ENCODE measurements at places on chromosomes 16 and 17.

- no peak overlapping the region for H3K4me3 ChIP-seq
- H3K27me3 ChIP-seq: no peaks in the 10 kb centered on the region
- peaks cover 80% of the 10 kb centered on the region for H3K36me3 ChIP-seq
- DNase-seq: no peak
- peaks cover 21% of the 10 kb centered on the region for H3K4me1 ChIP-seq
Observed at GRCh38 chr17:81563861-81564586, 11.9 kb upstream of the FAAP100 start.

DNA sequence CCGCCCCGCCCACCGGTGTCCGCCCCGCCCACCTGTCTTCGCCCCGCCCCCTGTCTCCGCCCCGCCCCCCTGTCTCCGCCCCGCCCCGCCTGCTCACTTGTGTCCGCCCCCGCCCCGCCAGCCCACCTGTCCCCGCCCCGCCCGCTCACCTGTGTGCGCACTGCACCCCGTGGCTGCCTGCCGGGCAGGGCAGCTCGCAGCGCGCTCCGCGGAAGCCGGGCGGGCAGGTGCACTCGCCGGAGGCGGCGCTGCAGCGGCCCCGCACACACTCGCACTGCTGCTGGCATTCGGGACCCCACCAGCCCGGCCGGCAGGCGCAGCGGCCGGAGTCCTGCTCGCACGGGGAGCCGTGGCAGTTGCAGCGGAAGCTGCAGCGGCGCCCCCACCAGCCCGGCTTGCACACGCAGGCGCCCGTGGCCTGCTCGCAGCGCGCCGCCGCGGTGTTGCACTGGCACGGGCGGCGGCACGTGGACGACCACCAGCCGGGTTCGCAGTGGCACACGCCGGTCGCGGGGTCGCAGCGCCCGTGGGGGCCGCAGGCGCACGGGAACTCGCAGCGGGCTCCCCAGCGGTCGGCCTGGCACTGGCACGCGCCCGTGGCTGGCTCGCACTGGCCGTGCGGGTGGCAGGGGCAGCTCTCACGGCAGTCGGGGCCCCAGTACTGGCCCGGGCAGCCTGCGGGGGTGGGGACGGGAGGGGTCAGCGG, 2.1 kb downstream of the SCARF1 start:
- no peaks in the 10 kb centered on the region for H3K27me3 ChIP-seq
- no peaks in the 10 kb centered on the region for H3K4me1 ChIP-seq

DNA sequence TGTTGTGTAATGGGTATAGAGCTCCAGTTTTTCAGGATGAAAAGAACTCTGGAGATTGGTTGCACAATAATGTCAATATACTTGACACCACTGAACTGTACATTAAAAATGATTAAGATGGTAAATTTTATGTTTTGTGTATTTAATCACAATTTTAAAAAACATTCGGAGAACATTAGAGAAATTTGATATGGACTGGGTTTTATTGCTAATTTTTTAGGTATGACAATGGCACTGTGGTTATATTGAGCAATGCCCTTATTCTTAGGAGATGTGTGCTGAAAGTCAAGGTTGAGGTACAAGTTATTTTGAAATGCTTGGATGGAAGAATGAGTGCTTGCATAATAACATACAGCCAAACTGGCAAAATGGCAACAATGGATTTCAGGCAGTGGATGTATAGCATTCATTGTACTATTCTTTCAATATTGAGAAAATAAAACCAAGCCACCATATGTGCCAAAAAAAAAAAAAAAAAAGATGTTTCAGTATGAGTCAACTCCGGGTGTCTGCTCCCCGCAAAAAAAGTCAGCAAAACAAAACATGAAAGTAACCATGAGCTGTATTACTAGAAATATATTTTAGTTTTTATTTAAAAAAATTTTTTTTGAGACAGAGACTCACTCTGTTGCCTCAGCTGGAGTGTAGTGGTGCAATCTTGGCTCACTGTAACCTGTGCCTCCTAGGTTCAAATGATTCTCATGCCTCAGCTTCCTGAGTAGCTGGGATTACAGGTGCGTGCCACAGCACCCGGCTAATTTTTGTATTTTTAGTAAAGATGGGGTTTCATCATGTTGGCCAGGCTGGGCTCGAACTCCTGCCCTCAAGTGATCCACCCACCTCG, 19.8 kb downstream of the HOXB1 start:
- peaks cover 8% of the 10 kb centered on the region for H3K27me3 ChIP-seq
- no peak overlapping the region for H3K27ac ChIP-seq
- no peaks in the 10 kb centered on the region for H3K36me3 ChIP-seq

DNA sequence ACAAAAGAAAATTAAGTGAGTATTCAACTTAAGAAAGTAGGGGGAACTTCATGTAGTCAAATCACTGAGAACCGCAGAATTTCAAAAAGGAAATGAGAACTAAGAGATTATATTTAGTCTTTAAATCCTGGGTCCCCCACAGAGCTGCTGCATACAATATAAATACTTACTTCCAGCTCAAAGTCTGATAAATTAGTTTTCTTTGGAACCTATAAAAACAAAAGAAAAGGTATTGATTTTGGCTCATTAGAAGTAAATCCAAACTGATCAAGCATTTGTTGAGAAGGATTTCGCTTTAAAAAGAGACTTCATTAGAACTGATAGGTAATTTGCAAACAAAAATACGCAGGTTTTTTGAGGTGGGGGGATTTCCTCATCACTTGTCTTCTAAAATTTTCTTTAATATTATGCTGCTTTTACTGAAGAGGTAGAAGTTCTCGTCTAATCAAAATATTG, 21.9 kb downstream of the PARN start:
- H3K4me3 ChIP-seq: no peak overlapping the region
- H3K27ac ChIP-seq: no peak overlapping the region
- no peaks in the 10 kb centered on the region for H3K27me3 ChIP-seq
- no peaks in the 10 kb centered on the region for H3K4me1 ChIP-seq

GRCh38 chr17:28325211-28325610, 6.2 kb downstream of the TMEM97 start:
- peaks cover 14% of the 10 kb centered on the region for H3K4me1 ChIP-seq
- H3K36me3 ChIP-seq: peaks cover 63% of the 10 kb centered on the region
- DNase-seq: no peak
- no peak overlapping the region for H3K27ac ChIP-seq
- no peaks in the 10 kb centered on the region for H3K27me3 ChIP-seq
- H3K4me3 ChIP-seq: no peak overlapping the region

Measured in SJCRH30 (cell line).